ENCODE measurements at places on chromosomes 4 and X.
A peak's percentile ranks its signal among the peaks of the same experiment; 100 is the strongest.

DNA sequence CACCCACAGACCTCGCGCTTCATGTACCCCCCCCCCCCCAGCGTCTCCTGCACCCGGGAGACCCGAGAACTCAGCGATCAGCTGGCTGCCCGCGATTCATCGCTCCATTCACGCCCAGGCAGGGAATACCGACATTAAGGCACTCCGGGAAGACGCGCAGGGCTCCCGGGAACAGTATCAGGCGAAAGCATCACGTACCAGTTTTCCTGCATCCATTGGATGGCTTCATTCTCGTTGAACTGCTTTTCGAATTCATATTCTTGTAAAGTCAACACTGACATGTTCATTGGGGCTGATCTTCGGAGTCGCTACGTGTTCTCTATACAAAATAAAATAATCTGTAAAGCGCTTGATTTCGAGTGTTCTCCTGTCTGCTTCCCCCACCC is 373 bp downstream of the ELOVL6 start:
- DNase-seq = peak; percentile 60

GRCh38 chr4:104940927-104941326 is 205.7 kb upstream of the TET2 start:
- DNase-seq = no peak

- peak; percentile 18 for DNase-seq
Measured at GRCh38 chrX:119853444-119853843, 681 bp upstream of the UPF3B start.

DNA sequence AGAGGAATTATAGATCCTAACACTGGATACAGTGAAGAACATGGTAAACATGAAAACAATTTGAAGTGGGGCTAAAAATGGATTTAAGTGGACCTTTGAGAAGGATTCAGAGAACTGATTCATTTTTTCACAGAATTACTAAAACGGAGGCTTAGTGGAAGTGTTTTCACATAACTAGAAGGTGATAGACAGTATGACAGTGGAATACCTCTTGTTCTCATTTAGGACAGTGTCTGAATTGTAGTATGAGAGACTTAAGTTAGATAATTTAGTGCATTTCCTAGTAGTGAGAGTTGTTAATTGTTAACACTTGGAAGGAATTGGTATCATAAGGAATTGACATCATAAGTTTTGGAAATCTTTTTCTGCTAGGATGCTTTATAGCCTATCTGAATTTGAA is 64.1 kb downstream of the FIP1L1 start:
- no peak for DNase-seq

DNA sequence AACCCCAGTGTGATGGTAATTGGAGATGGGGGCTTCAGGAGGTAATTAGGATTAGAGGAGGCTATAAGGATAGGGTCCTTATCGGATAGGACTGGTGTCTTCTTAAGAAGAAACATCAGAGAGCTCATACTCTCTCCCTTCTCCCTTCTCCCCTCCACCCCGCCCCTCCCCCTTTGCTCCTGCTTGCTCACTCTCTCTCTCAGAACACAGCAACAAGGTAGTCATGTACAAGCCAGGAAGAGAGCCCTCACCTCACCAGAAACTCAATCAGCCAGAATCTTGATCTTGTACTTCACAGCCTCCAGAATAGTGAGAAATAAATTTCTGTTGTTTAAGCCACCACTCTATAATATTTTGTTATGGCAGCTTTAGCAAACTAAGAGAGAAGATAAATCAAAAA is 4.5 kb downstream of the DDX60L start:
- DNase-seq = no peak

- no peak for DNase-seq
Measured at GRCh38 chrX:49912086-49912485, 10.3 kb upstream of the CLCN5 start.

DNA sequence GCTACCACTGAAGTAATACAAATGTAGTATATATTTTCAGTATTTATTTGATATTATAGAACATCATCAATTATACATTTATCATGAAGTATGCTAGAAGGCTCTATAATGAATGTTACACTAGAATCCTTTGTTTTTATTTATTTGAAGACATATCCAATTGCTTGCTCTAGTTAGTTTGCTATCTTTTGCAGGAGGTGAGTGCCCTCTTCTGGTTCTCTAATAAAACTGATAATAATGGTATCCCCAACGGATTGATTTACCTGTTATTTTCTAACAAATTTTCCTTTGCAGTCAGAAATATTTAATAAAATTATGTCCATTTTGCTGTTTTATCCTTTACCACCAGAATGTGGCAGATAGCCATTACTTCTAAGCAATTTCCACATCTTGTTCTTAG is 274.3 kb upstream of the TACR3 start:
- no peak for DNase-seq

GRCh38 chr4:54487491-54487890 is 170.3 kb upstream of the KIT start:
- DNase-seq = no peak

DNA sequence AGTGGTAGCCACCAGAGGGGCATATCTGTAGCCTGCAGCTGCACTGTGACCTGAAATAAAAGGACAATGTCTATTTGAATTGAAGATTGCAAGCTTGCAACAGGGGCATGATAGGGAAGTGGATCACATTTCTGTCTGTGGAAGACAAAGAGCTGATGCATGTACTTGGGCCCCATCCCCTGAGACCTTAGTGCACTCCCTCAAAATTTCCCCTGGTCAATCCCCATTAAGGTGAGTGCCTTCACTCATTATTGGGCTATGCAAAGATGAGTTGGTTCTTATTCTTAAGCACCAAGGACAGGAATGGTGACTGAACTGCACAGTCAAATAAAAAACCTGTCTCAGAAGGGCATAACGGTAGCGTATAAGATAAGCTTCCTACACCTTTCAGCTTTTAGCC is 273.1 kb upstream of the ARSJ start:
- no peak for DNase-seq

- DNase-seq = no peak
Measured at GRCh38 chrX:108464604-108465003, 25.0 kb downstream of the COL4A5 start.

DNA sequence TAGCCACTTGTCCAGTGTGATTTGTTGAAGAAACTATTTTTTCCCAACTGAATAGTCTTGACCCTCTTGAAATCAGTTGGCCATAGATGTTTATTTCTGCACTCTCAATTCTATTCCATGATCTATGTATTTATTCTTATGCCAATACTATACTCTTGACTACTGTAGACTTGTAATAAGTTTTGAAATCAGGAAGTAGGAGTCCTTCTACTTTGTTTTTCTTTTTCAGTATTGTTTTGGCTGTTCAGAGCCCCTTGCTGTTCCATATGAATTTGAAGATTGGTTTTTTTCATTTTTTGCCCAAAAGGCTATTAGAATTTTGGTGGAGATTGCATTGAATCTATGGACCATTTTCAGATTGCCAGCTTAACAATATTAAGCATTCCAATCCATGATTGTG is 10.2 kb downstream of the SAP30 start:
- DNase-seq = no peak

GRCh38 chr4:14364953-14365536 is 637.2 kb upstream of the CPEB2 start:
- no peak for DNase-seq

DNA sequence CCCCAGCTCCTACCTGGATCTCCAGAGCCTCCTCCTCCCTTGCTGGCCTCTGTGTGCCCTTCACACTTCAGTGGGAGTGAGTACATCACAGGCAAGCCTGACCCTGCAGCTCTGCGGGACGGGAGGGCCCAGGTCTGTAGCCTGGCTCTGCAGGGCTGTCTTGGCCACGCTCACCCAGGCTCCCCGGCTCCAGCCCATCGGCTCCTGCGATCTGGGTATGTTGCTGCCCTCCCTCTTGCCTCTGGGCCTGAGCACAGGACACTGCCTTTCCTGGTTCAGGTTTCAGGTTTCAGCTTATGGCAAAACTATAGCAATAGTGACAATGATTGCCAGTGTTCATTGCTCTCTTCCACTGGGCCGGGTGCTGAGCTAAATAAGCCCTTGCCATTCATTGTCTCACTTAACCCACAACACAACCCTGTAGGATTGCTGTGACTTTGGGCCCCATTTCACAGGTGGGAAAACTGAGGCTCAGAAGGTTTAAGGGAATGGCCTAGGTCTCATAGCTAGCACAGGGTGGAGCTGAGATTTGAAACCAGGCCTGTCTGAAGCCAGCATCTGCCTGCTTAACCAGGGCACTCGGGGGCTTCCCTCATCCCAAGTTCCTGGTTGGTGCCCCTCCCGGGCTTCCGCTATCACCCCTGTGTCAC is 44.6 kb upstream of the SORCS2 start:
- no peak for DNase-seq

- DNase-seq = no peak
Measured at GRCh38 chr4:154625971-154626370, 13.5 kb upstream of the FGG start.

DNA sequence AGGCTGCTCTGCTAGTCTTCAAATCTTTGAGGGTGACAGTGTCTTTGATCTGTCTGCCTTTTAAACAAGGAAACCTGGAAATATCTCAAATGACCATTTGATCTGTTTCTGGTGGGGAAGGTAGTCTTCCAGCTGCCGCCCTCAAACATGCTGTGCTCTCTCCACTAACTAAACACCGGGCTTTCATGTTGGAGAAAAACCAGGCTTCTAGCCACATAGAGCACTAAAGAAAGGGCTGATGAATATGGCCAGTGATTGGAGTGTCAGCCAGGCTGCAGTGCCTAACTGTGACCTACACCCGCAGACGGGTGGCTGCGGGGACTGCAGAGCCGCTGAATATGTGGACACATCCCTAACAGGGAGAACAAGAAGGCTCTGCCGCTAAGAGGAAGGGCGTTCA is 85.9 kb downstream of the UNC5C start:
- DNase-seq = no peak

DNA sequence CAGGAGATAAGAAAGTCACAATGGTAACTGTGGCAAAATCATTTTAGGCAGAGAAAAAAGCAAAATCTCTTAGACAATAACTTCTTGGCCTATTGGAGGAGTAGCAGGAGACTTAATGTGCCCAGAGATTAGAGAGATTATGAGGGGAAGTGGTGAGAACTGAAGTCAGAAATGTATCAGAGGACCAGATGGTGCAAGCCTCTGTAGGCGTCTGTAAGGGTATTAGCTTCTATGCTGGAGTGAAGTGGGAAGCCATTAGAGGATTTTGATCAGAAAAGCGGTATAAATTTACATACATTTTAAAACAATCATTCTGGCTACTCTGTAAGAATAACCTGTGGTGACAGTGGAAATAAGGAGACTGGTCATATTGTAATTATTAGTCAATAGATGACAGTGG is 236.7 kb downstream of the FAT4 start:
- DNase-seq = no peak

DNA sequence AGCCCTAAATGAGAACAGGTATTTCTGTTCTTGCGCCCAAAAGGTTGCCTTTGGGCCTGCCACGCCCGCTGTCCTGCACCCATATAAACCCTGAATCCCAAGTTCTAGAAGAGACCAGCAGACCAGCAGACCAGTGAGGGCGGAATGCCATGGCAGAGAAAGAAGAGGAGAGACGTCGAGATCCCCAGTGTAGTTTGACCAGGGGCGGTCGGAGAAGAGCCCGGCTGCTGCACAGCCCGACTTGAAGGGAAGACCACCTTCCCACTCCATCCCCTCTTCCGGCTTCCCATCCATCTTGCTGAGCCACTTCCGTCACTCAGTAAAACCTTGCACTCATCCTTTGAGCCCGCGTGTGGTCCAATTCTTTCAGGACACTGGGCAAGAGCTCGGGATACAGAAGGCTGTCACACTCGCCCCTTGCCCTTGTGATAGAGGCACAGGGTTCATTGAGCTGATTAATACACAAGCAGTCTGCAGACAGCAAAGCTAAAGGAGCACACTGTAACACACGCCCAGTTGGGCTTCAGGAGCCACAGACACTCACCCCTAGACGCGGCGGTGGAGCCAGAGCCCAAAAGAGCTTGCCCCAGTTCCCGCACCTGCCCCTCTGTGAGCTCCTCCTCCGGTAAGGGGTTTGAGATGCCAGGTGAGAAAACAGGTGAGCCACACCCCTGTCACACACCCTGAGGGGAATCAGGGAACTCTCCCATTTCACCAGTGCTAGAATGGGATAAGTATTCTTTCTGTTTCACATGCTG is 230.8 kb downstream of the PCDH10 start:
- DNase-seq = no peak

- no peak for DNase-seq
Measured at GRCh38 chrX:16832301-16832700, 37.9 kb downstream of the RBBP7 start.

- DNase-seq = no peak
Measured at GRCh38 chrX:3748052-3748559, 34.7 kb upstream of the PRKX start.

DNA sequence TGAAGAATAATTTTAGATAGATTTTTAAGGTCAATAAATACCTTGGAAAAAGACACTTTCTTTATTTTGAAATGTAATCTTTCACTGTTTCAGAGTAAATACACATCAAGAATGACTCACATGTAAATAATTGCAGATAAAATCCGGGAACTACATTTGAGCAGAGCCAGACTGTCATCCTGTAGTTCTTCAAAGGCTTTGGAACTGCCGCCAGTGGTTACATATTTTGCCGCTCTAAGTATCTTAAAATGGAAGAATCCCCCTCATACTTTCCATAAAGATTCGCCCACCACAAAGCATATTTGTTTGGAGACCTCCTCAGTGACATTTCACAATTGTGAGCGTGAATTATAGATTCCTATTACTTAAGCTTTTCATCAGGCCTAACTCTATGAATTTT is 607.8 kb upstream of the ZFP42 start:
- DNase-seq = no peak

- DNase-seq = no peak
Measured at GRCh38 chr4:57490520-57491255, 380.5 kb upstream of the IGFBP7 start.

DNA sequence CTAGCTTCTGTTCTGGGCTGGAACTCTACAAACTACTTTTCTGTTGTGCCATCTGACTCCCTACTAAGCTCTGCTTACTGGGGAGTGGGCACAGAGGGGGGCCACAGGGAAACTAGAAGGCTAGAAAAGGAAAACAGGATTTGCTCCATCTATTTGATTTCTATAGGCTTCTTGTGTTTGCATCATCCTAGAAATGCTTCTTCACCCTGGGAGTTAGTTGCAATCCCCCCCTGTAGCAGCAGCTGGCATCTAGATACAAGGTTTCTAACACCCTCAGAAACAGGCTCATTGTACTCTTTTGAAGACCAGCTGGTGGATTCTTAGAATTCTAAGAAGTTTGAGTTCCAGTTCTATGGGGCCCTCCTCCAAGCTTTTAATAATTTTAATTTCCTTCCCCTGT is 213.4 kb downstream of the TMA16 start:
- DNase-seq = no peak

DNA sequence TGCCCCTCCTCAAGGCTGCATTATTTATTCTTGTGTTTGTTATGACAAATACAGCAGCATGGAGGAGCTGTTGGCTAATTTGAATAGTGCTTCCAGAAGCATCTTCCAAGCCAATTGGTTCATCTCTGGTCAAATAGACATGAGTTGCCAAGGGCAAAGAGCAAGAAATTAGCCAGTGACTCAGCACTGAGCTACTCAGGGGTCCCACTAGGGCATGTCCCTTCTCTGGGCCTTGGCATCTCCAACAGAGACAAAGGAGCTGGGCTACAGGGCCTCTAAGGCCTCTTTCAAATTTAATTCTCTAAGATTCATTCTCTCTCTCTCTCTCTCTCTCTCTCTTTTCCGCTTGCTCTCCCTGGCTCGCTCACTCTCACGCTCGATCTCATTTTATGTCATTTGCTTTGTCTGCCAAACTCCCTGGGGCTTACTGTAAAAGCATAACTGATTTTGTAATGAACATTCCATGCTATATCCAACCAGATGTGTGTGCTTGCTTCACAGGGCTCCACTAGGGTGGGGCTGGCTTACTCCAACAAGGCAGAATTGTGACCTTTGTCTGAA is 86.7 kb upstream of the MAGEA4 start:
- no peak for DNase-seq

- no peak for DNase-seq
Measured at GRCh38 chrX:53279296-53280237, 1.8 kb downstream of the IQSEC2 start.
